A549 treated with CORT108297 at 1 μM for 4 hours (cell line): ENCODE measurements at places on chromosomes 5 and 9. TPM values are rescaled to one million over a fixed set of nuclear protein-coding genes. Genes with fewer than 3 reads are reported as not detected.

Gene PSAT1
- total RNA-seq, result 168 to 192 TPM (median 177 TPM) in 5 replicates

Gene CIZ1
- 75.2 to 92.1 TPM (median 88.1 TPM) in 5 replicates for total RNA-seq

Gene KIF12
- 1.5 to 3.5 TPM (median 2.3 TPM) in 5 replicates for total RNA-seq

Gene NRARP
- total RNA-seq, result 2.8 to 7.8 TPM (median 4.8 TPM) in 5 replicates

Gene TMEM174
- total RNA-seq, result not detected in 5 replicates

Gene SLC35D2
- 15.9 to 19.5 TPM (median 18.8 TPM) in 5 replicates for total RNA-seq

Gene DMGDH
- total RNA-seq, result 0.15 TPM in 1 of 5 replicates, not detected in the others

Gene CER1
- not detected in 5 replicates for total RNA-seq

Gene NEUROG1
- not detected in 5 replicates for total RNA-seq

Gene CDX1
- not detected in 5 replicates for total RNA-seq

Gene C9orf85
- total RNA-seq, result 13.5 to 18.3 TPM (median 14.8 TPM) in 5 replicates

Gene PPP3R2
- total RNA-seq, result not detected in 5 replicates
